ENCODE measurements at places on chromosomes 6 and 20.
A peak's percentile ranks its signal among the peaks of the same experiment; 100 is the strongest.

DNA sequence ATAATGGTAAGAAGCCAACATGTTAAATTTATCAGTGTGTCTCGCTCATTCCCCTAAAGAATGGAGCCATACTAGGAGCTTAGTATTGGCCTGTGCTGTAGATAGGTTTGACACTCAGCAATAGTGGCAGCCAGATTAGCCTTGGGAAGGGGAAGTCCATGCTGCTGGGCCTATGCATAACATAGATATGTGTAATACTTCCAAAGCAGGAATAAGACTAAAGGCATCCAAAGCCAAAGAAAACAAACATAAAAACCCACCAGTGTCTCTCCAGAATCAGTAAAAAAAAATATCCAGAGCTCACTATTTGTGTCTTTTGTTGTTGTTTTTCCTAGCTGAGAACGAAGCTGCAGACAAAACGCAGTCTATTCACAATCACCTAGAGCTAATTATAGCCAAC, 104.2 kb upstream of the STXBP5 start:
- no peak for DNase-seq

- DNase-seq = peak; percentile 49
These were observed 86.2 kb downstream of the VEGFA start for GRCh38 chr6:43856005-43856765.

DNA sequence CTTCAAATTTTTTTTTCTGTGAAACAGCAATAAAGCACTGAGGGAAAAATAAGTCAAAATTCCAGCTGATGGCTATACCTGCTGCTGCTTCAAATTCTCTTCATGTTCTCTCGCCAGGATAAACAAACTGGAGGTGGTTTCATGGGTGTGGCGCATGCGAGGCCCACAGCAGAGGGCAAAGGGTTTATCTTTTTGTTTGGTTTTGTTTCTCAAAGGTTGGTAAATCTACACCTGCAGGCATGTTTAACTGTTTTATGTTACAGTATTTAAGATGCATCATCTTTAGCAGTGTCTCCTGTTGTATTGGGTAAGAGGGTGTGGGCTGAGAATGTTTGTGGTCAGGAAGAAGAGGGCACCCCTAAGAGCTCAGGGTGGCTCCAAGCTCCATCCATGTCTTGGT, 342.2 kb downstream of the CDH26 start:
- DNase-seq = no peak

GRCh38 chr6:24547243-24547642, 52.5 kb downstream of the ALDH5A1 start:
- DNase-seq = peak; percentile 17

GRCh38 chr6:113909224-113909856, 52.2 kb downstream of the MARCKS start:
- DNase-seq = peak; percentile 34

GRCh38 chr20:58470336-58471192, 44.6 kb downstream of the APCDD1L start:
- no peak for DNase-seq

- DNase-seq = no peak
These were observed 49.4 kb downstream of the F13A1 start for GRCh38 chr6:6270948-6271535.

- DNase-seq = no peak
These were observed 96.2 kb downstream of the SMAP1 start for GRCh38 chr6:70763754-70764510.

GRCh38 chr6:98920904-98921431, 26.8 kb downstream of the FBXL4 start:
- DNase-seq = no peak

- DNase-seq = no peak
These were observed 45.4 kb downstream of the SSR1 start for GRCh38 chr6:7267466-7268091.

GRCh38 chr6:22141241-22141745, 155.5 kb downstream of the PRL start:
- no peak for DNase-seq

DNA sequence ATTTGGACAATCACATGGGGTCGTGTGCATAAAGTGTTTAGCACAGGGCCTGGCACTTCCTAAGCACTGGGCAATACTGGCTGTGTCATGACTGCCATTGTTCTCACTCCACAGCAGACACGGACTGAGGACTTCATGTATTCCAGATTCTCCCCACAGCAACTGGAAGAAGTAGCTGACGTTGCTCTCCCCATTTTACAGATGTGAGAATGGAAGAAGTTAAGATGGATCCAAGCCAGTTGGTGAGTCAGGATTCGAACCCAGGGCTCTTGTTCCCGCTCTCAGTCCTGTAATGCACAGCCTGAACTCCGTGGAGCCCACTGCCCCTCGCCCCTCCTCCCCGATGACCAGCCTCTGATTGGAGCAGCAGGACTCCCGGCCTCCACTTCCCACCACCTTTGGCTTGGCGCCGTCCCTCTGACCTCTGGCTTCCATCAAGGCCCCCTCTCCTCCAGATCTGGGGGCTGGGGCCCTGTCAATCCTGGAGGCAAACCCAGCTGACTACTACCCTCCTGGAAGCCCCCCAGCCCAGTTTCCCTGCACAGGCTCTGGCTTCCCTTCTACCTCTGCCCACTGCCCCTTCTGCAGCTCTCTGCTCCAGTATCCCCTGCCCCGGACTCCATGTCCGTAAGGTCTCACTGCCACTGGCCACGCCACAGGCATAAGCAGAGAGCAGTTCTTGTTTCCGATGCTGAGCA, 12.7 kb downstream of the NOL4L start:
- no peak for DNase-seq

DNA sequence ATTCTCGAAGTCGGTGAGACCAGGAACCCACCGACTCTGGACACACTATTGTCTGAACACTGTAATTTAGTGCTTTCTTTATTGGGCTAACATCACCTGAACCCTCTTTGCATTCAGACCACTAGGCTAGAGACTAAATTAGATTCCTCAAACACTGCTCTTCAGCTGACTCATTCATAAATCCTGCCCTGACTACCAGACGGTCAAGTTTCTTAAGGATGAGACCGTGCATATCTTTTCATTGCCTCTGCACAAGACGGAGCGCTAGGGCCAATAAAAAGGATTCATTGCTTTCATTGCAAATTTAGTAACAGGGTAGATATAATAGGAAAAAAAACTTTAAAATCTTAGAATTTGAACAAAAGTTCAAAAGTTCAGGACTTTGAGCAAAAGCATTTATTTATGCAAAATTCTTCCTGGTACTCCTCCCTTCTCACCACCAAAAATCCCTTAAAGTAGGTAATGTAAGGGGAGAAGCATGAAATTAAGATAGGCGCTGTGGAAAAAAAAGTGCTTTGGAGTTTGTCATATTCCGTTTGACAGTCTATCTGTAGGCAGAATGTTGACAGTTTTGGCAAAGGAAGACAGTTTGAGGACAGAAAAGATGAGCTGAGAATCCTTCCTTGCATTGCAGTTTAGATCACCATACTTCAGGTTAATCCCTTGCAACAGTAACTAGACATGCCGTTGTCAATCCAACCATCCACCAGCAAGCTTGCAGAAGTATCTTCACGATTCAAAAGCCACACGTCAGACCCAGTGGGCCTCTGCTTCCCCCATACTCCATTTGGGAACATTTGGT, 328.6 kb upstream of the JARID2 start:
- no peak for DNase-seq

DNA sequence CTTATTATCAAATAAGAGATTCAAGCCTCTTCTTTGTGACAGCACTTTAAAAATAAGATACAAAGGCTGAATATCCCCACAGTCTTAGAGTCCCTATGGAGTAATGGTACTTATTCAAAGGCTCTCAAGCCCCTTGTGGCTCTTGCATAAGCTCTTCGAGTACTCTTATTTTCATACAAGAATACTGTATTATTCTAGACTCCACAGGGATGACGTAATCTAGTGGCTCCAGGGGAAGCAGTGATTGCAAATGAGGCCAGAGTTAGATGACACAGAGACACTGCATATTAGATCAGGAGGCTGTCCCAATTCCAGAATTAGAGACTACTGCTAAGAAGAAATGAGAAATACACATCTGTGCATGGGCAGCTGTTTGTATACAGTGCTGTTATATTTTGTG, 1195.9 kb upstream of the MAP3K7 start:
- DNase-seq = no peak

DNA sequence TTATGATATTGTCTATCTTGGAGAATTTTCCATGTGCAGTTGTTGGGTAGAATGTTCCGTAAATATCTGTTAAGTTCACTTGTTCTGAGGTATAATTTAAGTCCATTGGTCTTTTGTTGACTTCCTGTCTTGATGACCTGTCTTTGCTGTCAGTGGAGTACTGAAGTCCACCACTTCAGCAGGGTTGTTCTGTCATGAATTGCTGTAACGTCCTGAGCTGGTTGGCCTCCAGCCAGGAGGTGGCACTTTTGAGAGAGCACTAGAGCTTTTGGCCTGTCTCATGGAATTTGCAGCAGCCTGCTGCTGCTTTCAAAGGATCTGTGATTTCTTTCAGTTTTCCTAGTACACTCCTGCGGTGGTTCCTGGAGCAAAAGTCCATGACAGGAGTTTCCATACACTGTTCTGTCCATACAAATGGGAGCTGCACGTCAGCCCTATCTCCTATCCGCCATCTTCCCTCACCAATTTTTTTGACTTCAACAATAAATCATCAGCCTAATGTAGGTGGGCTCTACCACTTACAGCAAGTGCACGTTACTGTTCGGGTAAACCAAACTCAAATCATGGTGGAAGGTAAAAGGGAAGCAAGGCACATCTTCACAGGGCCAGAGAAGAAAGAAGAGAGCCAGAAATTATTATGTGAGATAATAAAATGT, 46.9 kb upstream of the TRERF1 start:
- DNase-seq = no peak

DNA sequence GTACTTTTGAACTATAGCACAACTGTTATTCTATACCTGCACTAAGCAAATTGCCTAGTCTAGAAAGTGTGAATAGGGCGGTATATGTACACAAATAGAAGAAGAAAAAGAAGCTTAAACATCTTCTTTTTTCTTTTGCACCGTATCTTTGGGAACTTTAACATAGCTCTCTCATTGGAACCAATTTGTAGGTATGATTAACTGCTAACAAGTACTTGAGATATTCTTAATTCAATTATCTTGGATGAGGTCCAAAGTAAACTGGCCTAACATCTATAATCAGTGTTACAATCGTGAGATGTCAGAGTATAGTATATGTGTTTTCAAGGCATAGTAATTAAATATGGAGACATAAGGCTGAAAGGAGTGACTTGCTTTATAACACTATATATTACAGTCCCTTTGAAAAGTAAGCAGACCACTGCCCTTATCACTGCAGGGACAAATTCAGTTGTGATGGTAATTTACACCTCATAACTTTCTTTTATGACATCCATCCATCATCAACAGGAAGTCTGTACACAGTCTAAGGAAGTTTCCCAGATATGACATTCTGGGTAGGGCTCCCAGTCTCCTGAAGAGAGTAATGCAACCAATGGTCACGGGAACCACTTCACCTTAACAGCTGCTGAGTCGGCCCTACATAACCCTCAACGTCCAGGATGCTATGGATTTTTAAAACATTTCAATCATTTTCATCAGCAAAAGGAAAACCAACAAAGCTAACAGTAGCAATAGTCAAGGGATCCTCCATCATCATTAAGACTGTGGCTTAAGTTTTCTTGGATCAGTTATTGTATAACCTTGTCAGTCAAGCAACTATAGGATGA, 37.6 kb downstream of the NKAIN2 start:
- no peak for DNase-seq

DNA sequence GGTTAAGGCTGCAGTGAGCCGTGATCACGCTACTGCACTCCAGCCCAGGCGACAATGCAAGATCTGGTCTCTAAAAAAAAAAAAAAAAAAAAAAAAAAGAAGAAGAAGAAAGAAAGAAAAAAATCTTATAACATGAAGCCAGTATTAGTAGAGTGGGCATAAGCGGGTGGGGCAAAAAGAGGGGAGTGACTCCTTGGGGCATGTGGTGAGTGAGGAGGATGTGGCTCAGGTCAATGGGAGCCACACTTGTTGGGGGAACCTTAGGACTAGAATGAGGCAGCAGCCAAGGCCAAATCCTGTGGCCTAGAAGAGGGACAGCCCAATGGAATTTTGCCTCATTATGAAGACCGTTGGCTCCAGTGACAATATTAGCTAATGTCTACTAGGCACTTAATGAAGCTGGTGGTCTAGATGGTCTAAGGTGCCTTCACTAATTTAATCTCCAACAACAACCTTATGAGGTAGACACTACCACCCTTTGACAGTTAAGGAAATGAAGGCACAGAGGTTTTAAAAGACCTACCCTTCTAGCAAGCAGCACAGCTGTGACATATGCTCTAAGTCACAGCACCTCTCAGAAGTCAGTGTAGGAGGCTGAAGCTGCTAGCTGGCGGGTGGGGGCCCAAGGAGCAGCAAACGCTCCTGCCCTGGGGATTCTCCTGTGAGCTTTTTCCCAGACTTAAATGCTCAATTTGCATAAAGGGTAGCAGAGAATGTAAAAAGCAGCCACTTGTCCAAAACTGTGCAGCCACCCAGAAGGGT, 23.6 kb upstream of the ARMC12 start:
- no peak for DNase-seq

Data from nephron progenitor cell (in vitro differentiated cells).